ENCODE measurements at places on chromosomes 12 and 14.
A peak's percentile ranks its signal among the peaks of the same experiment; 100 is the strongest.

- no peak for DNase-seq
These were observed 154.0 kb downstream of the NDUFA12 start for GRCh38 chr12:94849411-94849976.

DNA sequence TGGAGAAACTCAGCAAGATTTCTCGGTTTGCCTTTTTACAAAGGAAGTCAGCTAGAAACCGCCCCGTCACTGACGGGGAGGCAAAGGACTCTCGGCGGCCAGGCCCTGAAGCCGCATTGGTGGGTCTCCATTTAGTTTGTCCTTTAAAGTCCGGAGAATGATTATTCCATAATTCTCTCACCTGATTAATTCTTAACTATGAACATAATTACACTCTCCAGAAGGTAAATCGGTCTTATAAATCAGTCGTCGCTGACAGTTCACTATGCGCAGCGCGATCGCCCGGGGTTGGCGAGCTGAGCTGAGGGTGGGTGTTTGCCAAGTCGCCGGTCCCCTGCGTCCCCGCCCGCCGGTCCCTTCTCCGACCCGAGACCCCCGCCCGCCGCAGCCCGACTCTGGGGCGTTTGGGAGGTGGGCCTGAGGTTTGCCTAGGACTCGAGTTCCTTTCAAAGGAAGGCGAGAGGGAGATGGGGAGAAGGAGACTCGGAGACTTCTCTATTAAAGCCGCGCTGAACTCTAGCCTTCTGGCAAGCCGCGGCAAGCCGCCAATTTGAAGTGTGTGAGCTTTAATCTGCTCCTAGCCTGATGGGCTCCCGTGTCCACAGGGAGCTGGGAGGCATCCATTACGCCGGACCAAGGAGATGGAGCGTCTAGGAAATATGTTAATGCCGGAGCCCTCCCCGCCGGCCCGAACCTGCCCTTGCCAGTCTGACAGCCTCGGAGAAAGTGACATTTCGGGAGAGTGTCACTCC, 392.9 kb downstream of the NOVA1 start:
- DNase-seq: peak; percentile 16

- no peak for DNase-seq
These were observed 17.9 kb downstream of the PHETA1 start for GRCh38 chr12:111351026-111351425.

- DNase-seq: no peak
These were observed 23.3 kb downstream of the ZFC3H1 start for GRCh38 chr12:71640316-71640715.

- DNase-seq: no peak
These were observed 49.2 kb downstream of the PSMA6 start for GRCh38 chr14:35341454-35341750.

DNA sequence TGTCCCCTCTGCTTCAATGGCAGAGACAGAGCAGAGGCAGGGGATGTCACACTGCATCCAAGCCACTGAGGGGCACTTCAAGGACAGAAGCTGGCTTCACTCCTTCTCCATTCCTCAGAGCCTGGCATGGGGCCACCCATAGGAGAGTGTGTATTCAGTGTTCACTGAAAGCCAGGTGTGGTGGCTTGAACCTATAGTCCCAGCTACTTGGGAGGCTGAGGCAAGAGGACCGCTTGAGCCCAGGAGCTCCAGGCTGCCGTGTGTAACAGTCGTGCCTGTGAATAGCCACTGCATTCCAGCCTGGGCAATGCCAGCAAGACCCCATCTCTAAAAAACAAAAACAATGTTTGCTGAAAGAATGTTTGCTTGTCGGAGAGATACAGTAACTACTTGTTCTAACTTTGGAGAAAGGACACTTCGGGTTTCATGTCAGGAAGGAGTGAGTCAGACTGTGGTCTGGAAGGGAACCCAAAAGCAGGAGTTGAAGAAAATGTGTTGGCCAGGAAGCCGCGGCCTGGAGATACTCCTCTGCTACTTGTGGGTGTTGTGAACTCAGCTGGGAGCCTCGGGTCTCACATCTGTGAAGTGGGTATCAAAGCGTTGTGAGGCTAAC, 43.4 kb downstream of the ELK3 start:
- DNase-seq: peak; percentile 95

GRCh38 chr12:15584366-15585041, 204.7 kb downstream of the EPS8 start:
- peak; percentile 63 for DNase-seq

- DNase-seq: no peak
These were observed 136.0 kb downstream of the PAX9 start for GRCh38 chr14:36797634-36798033.

DNA sequence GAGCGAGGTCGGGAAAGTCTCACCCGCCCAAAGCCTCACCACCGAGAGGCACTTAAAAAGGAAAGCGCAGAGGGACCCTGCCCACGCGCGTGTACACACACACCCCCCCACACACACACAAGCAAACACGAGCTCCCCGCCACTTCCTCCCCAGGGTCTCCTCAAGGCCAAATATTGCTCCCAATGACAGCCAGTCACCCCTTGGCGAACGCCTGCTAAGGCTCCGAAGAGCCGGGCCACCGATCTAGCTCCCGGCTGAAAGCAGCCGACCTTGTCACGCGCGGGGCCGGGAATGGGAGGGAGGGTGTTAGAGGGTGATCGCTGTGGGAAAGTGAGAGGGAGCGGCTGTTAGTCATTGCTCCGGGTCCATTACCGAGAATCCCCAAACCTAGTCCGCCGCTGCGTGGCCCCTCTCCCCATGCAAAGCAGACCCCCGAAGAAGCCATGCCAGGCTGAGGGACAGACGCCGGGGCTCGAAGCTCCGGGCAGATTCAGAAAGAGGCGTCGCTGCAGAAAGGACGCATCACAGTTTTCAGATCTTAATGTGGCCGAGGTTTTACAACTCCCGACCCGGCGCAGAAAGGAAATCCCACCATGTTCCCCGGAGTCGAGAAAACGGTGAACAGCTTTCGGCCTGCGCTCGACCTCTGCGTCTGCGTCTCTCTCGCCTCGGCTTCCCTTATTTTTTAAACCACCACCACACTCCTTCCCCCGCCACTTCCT, 2.6 kb downstream of the BMP4 start:
- no peak for DNase-seq

- peak; percentile 30 for DNase-seq
These were observed 32.4 kb downstream of the HIGD1C start for GRCh38 chr12:50984586-50985298.

- DNase-seq: peak; percentile 41
These were observed 274.2 kb upstream of the E2F7 start for GRCh38 chr12:77339610-77340009.

DNA sequence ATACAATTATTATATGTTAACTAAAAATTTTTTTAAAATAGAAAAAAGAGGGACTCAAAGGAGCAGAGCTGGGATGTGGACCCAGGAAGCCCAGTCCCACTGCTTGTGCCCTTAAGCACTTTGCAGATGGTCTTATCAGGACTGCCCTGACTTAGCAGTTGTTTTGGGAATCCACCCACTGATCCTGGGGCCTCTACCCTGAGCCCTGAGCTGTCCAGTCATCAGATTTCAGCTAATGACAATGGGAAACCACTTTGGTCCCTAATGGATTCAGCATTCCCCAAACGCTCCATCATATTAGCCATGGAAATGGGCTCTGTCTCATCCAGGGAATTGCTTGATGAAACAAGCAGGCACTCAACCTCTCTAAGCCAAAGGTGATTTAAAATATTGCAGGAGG, 22.5 kb upstream of the WSCD2 start:
- no peak for DNase-seq

DNA sequence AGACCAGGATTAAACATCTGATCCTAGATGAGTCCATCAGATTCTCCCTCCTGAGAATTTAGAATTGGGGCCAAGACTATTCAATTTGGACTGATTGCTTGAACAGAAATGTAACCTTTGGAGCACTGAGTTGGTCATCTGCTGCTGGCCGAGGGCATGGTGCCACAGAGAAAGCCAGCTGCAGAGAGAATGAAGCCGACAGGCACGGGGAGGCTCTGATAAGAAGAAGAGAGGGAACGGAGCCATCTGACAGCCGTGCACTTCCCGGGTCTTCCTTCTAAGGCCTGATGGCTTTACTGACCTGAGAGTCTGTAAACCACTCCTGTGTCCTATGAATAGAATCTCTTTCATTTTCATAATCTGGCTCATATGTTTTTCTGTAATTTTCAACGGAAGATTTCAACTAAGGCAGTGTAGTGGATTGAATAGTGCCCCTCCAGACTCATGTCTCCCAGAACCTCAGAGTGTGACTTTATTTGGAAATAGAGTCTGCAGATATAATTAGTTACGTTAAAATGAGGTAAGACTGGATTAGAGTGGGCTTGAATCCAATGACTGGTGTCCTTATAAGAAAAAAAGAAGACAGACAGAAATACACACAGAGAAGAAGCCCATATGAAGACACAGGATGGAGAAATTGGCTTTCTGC, 39.1 kb upstream of the FRS2 start:
- no peak for DNase-seq

Data from fibroblast of skin of abdomen (primary cell).